ENCODE measurements at places on chromosomes 16 and 17.

GRCh38 chr16:48558371-48558841 lies 51.6 kb downstream of the N4BP1 start:
- no peak for DNase-seq

GRCh38 chr17:40909351-40909750 lies 24.3 kb upstream of the KRT20 start:
- peak; percentile 80 for DNase-seq

DNA sequence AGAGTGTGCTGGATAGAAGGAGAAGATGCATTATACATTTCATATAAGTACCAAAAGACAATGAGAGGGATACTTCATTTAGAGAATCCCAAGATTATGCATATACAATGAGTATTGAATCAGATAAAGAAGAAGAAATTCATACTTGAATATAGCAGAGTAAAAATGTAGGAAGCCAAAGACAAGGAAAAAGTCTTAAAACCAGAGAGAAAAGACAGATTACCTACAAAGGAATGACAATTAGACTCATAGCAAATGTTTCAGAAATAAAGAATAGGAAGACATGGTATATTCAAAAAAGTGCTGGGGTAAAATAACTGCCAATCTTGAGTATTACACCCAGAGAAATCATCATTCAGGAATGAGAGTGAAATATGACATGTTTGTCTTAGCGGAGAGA lies 6.8 kb upstream of the MSI2 start:
- DNase-seq: no peak

GRCh38 chr16:23609929-23610328 lies 13.8 kb upstream of the NDUFAB1 start:
- DNase-seq: no peak

DNA sequence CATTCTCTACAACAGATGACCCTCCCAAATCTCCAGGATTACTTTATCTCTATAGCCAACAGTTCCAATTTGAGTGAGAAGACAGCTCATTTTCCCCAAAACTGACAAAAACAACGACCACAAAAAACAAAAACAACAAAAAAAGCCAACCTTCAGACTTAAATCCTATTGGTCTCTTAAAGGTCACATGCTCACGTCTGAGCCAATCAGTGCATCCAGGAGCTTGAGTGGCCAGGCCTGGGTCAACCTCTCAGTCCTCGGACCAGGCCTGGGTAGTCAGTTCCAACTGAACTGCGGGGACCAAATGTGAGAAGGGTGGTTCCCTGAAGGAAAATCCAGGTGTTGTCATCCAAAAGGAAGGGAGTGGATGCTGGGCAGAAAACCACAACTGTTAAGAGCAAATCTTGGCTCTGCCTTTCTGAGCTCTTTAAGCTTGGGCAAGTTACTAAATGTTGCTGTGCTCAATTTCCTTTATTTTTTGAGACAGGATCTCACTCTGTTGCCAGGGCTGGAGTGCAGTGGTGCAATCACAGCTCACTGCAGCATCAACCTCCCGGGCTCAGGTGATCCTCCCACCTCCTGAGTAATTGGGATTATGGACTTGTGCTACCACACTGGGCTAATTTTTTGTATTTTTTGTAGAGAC lies 43.0 kb upstream of the MSI2 start:
- DNase-seq: no peak

DNA sequence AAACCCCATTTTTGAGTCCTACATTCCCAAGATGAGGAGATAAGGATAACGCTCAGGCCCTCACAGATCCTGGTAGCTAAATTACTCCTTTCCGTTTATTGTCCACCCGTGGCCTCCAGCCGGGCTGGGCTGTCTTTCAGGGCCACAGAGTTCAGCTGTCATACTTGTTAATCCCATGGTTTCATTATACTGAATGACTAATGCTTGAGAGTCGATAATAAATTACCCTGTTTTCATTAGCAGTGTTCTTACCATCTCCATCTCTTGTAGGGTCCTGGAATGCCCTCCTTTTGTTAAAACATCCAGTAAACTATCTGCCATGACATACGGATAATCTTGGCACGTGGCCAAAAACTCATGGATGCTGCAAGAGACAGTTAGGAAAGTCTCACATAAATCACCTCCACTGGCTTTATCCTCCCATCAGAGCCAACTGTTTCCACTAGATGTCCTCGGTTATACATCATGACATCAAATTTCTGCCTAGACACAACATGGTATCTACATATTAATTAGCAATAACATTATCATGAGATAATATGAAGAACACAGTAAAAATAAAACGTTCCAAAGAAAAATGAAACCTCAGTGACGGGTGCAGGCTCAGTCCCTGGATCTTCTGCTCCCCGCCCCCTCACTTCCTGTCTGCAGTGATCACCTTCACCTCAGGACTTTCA lies 45.3 kb downstream of the BRD7 start:
- no peak for DNase-seq

DNA sequence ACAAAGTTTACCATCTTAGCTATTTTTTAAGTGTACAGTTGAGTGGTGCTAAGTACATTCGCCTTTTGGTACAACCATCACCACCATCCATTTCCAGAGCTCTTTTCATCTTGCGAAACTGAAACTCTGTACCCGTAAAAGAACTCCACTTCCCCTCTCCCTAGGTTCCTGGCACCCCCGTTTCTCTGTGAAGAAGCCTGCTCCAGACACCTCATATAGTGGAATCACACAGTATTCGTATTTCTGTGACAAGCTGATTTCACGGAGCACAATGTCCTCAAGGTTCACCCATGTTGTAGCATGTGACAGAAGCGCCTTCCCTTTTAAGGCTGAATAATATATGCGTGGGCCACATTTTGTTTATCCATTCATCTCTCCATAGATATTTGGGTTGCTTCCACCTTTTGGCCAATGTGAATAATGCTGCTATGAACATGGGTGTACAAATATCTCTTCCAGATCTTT lies 54.2 kb upstream of the MAP3K14 start:
- no peak for DNase-seq

DNA sequence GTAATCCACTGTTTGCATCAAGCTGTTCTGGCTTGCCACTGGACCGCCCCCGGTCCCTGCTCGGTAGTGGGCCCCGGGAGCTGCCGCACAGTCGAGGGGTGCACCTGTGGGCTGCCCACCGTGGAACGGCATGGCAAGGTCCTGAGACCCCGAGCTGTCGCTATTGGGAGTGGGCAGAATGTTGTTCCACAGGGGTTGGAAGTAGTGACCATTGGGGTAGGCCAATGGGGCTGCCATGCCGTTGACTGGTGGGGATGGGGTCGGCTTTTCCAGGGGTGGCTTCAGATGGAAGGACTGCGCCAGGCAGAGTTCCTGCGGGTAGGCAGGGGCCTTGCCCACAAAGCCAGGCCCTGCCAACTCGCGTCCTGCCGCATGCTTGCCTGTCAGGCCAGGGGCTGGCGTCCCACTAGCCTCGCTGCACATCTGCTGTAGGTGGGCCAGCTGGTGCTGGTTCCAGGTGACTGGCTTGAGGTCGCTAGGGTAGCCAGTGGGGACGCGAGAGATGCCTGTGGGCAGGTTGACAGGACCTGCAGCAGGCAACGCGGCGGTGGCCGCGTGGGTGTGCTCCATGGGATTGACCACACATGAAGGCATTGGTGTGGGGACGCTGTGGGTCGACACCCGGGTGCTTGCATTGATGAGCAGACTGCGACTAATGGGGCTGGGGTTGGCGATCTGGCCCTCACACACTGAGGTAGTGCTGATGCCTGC lies 14.8 kb downstream of the TRAF4 start:
- DNase-seq: no peak

GRCh38 chr16:72137380-72138063 lies 34.4 kb downstream of the PMFBP1 start:
- DNase-seq: no peak

- DNase-seq: peak; percentile 56
These were observed 1.9 kb upstream of the CPD start for GRCh38 chr17:30376621-30377452.

DNA sequence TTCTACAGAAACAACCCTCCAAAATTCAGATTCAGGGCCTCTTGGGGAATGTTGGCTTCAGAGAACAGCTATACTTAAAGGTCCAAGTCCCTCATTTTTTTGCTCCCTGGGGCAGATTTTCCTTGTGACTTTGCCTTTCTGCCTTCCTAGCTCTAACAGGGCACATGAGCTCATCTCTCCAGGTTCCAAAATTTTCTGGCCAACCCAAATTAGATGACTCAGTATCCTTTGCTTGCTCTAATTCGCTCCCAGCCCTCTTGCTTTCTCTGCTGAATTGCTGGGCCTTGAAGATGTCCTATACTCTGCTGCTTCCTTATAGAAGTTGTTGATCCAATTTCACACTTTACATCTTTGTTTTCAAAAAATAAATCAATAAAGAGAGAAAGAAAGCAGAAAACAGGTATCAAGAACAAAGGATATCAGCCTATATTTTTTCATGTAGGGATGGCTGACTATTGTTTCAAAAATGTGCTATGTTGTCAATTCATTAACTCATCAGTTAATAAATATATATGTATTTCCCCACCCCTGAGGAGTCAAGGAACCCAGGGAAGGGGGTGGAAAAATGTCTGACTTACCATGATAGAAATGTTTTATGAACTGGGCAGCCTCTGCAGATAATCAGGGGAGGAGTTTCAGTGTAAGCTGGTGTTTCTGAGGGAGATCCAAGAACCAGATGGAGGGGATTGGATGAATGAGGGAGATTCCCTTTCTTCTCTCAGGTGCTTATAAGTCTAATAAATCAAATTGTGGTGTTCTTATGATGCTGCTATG lies 1.0 kb upstream of the KRTAP4-2 start:
- no peak for DNase-seq

GRCh38 chr17:10772425-10773380 lies 31.2 kb downstream of the TMEM238L start:
- peak; percentile 88 for DNase-seq

- no peak for DNase-seq
These were observed 177.0 kb upstream of the IRX6 start for GRCh38 chr16:55146966-55147365.

GRCh38 chr16:24758373-24758772 lies 28.9 kb downstream of the TNRC6A start:
- peak; percentile 24 for DNase-seq

DNA sequence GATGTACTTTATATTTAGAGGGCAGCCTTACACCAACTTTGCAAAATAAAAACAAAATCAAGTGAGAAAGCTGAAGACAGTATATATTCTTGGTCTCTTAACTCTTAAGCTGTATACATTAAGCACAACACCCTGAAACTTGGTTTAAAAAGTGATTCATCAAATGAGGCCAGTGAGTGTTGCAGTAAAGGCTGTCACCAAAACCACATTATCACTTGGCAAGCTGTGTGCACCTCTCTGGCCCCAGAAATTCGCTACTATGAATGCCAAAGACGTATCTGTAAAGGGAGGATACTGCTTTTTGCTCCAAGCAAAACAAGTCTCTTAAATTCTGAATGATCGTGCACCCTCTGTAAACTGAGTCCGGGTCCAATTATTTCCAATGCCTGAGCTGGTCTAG lies 163.9 kb downstream of the ZFHX3 start:
- DNase-seq: no peak

DNA sequence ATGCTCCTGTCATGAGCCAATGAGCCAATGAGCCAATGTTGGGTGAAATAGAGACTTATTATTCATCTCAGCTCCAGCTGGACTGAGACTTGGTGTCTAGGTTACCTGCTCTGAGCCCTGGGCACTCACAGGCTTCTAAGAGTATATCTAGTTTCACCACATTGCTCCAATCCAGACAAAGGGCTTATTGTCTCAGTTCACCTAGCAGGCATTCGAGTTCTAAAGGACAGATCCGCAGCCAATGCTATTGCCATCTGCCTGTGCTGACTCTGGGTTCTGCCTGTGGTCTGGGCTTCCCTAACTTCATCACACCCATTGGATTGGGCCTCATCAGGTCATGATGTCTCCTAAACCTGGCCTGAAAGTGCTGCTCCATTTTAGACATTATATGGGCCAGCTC lies 66.1 kb upstream of the HS3ST4 start:
- no peak for DNase-seq

DNA sequence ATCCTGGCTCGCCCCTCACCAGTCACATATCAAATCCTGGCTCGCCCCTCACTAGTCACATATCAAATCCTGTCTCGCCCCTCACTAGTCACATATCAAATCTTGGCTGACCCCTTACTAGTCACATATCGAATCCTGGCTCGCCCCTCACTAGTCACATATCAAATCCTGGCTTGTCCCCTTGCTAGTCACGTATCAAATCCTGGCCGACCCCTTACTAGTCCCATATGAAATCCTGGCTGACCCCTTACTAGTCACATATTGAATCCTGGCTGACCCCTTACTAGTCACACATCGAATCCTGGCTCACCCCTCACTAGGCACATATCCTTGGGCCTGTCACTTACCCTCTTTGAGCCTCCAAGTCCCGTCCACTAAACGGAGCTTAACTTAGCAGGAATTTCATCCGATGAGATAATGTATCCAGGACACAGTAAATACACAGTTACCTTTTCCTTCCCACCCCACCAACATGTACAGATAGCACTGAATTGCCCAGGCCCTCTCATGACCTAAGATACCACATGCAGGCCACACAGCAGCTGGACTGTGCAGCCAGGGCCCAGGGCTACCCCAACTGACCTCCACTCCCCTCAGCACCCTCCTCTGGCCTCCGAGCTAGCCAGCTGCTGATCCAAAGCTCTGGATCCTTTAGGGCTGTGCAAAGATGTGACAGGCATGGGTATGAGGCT lies 157.8 kb upstream of the RPH3AL start:
- DNase-seq: no peak
